ENCODE measurements at places on chromosomes 12 and 14.
A peak's percentile ranks its signal among the peaks of the same experiment; 100 is the strongest.

- peak; percentile 75 for DNase-seq
Measured at GRCh38 chr14:37167151-37168047, 5.0 kb downstream of the SLC25A21 start.

DNA sequence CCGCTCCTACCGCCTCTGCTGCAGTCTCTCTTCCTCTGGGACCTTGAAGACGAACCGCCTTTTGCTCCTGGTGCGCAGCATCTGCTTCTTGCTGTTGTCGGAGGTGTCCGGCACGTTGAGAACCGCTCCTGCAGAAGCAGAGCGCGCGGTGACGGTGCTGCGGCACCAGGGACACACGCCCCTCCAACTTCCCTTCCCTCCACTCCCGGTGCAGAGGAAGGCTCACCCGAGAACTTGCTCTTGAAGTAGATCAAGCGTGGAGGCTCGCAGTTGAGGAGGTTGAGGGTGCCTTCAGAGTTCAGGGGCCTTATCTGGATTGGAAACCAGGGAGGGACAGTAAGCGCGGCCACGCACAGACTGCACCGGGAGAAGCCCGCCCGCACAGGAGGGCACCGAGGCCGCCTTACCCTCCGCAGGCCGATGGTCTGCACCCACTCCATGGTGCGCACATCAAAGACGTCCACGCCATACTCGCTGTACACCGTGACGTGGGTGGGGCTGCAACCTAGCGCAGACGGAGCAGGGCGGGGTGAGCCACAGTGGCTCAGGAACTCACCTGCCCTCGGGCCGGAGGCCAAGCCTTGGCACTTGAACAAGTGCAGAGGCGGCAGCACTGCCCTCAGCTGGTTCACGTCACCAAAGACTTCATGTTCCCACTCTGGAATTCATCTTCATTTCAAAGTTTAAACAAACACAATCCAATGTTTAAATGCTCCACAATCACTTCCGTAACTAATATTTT is 17.5 kb downstream of the AMN start:
- no peak for DNase-seq

DNA sequence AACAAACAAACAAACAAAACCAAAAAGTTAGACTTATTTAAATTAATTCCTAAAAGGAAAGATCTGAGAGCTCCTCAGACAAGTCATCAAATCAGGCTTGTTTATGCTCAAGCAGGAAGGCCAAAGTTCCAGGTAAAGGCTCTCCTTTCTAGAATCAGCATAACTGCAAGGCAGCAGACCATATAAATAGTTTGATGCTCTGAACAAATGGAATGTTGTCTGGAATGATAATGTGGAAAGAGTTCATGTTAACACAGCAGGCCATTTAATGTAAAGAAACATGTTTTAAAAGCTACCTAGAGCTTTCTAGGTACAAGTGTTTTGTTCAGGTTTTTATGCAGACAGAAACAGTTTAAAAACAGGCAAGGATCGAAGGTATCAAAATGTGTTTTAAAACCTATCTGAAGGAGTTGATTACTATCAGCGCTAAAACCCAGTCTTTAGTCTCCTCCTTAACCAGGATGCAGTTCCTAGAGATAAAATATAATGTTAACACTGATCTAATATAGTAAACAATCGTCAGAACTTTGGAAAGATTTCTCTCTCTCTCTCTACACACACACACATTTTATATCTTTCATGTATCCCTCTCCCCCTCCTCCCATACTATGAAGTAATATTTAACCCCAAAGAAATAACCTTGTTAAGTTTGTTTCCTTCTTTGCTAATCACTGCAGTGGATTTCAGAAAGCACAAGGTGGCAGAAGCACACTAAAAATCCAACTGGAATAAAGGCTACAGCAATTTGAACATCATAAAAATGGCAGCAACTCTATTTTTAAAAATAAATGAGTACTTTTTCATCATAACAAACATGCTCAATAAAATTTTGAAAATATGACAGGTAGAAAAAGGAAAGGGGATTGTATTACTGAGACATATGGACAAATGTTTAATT is 135.5 kb downstream of the PAWR start:
- no peak for DNase-seq

DNA sequence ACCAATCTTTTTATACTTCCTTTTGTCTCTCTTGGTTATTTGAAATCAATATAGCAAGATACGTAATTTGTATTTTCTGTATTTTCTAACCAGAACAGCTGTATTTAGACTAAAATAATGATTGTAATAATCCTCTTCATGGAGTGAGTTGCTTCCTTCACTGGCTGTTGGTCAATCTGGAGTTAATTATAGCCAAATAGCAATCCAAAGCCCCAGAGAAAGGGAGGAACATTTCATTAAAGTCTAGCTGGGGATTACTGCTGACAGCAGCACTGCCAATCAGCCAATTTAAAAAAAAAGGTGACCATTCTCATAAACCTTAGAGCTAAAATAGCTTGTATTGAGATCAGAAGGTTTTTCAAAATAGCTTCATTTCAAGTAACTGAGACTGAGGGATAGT is 118.0 kb downstream of the TRHDE start:
- no peak for DNase-seq

- no peak for DNase-seq
Measured at GRCh38 chr14:52061390-52061789, 7.5 kb downstream of the NID2 start.

GRCh38 chr14:74858022-74858421 is 17.9 kb downstream of the PROX2 start:
- no peak for DNase-seq

DNA sequence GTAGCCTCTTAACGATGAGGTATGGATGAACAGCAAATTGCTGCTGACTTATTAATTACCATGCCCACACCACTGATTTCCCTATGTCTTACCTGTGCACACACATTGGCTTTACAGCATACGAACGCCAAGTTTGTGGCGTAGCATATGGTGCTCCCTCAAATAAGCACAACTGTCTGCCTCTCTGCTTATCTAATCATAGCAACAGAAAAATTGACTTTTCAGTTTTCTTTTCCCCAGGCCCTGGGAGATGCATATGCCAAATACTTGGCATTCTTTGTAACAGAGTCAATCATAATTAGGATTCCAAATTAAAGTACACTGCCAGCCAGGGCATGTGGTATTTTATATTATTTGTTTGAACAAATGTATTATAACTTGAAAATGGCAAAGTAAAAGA is 625.5 kb downstream of the DIO2 start:
- no peak for DNase-seq

DNA sequence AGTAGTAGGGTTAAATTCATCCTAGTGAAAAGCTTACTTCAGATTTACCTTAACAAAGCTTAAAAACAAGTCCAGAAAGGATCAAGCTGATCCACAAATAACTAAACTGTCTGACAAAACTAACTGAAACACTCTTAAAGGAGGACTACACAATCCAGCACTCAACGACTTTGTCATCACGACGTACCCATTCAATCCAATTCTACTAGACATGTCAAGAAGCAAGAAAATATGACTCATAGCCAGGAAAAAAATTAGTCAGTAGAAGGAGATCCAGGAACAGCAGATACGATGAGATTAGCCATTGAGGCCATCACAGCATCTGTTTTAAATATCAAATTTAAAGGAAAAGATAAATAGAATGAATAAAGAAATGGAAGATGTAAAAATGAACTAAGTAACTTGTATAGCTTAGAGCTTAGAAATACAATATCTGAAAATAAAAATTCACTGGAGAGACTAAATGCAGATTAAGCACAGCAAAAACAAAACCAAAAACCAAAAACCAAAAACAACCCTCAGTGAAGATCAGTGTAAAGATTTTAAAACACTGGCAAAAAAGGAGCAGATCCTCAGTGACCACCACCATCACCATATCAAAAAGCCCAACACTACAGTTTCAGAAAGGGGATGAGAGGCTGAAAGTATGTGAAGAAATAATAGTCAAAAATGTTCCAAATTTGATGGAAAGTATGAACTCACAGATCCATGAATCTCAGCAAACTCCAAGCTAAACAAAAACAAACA is 95.0 kb upstream of the CCND2 start:
- DNase-seq, result no peak

DNA sequence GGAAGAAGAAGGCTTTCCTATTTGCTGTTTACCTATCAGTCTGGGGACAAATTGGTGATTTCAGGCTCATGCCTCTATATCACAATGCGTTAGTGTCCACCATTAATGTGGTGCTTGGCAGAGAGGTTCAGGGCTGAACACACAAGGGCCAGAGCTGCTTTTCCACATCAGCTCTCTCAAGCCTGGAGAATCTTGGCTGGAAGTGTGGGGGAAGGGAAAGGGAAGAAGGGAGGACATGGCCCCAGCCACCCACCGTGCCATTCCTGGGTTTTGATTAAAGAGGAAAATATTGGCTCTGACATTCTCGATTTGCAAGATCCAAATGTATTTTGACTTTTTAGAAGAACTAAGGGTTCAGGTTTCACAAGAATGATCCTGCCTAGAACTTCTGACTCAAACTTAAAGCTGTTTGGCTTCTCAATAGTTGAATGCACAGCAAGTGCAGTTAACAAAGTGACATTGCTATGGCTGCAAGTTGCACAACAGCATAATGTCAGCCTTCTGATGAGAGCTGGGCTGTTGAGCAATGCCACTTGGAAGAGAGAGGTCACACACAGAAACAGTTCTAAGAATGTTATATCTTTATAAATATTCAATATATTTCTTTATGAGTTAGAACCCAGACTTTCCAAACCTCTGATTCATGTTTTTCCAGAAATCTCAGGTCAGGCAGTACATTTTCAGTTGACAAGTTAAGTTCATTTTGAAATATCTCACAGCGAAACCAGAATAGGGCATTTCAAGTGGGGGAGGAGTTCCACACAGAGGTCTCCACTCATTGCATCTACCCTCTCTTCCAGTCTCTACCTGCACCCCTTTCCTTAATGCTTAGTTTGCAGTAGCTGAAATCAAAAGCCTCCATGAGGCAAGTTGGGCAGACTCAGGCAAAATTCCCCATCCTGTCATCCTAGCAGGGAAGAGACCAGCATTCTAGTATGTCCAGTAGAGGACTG is 25.3 kb downstream of the IGF1 start:
- no peak for DNase-seq

- no peak for DNase-seq
Measured at GRCh38 chr14:67764496-67764895, 51.9 kb downstream of the ZFYVE26 start.

GRCh38 chr12:11998944-11999315 is 71.8 kb upstream of the BCL2L14 start:
- no peak for DNase-seq

DNA sequence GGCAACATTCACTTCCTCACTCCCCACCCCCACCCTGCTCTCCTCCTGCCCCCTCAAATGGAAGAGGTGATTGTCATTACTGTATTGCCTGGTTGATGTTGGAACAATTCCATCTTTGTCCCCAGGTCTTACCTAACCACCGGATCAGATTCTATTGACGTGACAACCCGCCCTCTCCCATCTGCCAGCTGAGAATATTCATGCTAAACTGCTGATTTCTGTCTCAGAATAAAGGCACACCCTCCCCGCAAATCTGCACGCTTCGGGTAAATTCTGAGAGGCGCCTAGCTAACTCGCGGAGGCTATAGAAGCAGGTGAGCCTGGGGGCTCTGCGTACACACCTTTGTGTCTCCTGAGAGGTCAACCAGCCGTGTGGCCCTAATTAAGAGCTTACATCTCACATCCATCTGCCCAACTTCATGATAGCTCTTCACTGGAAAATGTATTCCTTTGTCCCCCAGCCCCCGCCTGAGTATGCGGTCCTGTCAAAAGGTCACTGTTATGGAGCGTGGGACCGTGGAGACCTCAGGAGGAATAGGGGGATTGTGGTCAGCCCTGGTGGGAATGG is 1054.3 kb downstream of the VRK1 start:
- DNase-seq, result no peak

GRCh38 chr14:82067221-82067875 is 533.7 kb upstream of the SEL1L start:
- no peak for DNase-seq

DNA sequence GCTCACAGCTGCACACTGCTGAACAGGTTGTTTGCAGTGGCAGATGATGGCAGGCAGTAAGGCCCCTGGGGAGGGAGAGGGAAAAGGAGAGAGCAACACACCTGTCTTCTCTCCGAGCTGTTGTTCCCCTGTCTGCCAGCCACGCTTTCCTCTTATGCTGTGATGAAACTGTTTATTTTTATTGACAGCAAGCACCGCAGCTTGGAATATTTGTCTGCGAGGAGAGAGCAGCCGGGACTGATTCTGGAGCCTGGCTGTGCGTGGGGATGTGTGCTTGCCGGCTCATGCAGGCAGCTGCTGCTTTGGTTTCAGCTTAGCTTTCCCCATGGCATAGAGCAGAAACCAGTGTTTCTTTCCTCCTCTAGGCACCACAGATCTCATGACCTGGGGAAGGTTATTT is 58.7 kb upstream of the KCNA5 start:
- DNase-seq, result no peak

DNA sequence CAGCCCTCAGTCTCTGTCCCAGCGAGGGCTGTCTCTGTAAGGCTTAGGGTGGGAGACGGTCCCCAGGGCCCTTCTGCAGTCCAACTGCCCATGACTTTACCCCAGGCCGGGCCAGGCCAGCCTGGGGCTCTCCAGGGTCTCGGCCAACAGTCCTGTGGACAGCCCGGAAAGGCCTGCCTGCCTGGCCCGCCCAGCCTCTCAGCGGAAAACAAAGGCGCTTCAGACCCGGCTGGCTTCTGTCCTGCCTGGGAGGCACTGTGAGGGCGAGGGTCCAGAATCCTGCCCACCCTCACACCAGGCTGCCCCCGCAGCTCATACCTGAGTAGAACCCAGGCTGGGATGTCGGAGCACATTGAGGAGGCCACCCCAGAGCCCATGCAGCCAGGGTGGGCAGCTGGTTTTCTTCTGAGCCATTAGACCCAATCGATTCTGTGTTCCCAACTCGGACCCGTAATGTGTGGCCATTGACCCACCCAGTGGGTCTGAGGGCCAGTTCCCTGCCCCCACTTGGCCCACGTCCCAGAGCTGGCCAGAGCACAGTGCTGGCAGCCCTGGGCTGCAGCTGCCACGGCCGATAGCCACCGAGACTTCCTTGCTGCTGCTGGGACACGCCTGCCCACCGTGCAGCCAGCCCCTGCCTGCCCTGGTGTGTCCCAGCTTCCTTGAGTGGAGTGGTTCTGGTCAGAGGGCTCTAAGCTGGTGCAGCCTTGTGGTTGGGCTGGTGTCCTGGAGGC is 1.6 kb downstream of the CRIP2 start:
- no peak for DNase-seq

GRCh38 chr12:23921099-23921856 is 28.2 kb downstream of the SOX5 start:
- DNase-seq, result no peak

GRCh38 chr14:59282378-59282765 is 93.9 kb downstream of the DAAM1 start:
- no peak for DNase-seq
